ENCODE measurements at places on chromosomes 12 and 14.

DNA sequence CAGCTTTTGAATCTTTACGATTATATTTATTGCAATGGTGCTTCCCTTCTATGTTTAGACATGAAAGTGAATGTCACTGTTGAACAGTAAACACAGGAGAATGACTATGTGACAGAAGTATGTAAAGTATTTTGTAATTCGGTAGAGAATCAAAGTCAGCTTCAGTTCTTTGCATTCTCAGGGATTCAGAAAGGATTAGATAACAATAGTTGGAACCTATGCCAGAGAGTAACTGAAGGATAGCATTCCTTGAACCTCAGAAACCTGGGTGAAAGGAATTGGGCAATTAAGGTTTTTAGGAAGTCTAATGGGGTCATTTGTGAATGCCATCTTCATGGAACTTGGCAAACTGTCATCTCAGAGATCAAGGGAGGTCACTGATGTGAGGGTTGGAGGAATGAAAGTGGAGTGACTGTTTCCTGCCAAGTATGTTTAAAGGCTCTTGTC, 305.3 kb upstream of the DDHD1 start:
- DNase-seq = peak; percentile 35

DNA sequence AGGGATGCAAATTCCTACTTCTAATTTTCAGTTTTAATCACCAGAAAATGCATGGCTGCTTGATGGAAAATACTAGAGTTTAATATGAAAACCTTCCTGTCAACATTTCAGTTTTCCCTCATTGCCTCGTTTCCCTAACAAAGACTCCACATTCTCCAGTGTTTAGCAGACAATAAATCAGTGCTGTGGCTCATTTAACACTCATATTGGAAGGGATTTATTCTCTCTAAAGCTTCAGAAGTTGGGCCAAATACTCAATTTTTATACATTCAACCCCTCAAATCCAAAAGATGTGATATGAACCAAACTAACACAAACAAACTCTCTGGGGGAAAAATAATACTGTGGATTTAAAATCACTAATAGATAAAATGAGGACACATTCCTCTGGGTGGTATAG, 482.5 kb downstream of the FLRT2 start:
- DNase-seq = no peak

GRCh38 chr12:11170810-11171144, 217 bp upstream of the SMIM10L1 start:
- no peak for DNase-seq

DNA sequence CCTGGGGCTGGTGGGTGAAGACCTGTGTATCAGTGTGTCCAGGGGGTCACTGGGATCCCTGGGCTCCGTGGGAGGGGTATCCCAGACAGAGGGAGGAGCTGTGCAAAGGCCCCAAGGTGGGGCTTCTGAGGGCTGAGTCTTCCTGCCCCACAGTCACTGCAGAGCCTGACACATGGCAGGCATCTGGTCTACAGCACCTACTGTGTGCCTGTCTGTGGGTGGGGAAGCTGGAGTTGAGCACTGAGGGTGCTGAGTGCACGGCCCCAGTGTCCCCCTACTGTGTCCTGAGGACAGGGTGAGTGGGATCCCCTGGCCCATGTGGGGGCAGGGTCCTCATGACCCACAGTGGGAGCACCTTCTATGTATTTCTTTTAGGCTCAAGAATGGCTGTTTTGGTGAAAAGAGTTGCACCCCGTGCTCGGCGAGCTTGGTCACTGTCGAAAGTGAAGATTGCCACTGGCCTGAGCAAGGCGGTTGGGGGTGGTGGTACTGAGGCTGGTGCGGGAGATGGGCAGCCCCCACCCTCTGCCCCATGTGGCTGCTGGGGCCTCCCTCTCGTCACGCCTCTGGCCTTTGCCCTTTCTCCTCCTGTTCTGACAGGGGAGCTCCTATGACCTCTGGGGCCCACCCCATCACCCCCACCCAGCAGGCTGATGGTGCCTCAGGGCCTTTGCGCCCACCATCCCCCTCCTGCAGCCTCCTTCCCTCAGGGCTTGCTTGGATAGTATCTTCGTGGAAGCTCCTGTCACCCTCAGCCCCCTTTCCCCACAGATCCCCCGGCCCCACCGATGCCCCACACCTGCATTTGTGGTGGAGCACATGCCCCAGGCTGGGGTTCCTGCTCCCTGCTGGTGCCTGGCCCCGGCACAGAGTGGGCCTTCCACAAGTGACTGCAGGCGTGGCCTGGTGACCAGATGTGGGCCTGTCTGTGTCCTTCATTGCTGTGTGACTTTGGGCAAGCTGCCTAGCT, 55.8 kb downstream of the BEGAIN start:
- DNase-seq = no peak

- DNase-seq = no peak
These were observed 13.8 kb upstream of the DDX47 start for GRCh38 chr12:12799163-12799920.

- DNase-seq = peak; percentile 91
These were observed at the start of gene ESPL1 for GRCh38 chr12:53267999-53268629. Gene ESPL1 (plus strand): TSS chr12:53268299. CDS start chr12:53268767, 468 bp downstream.

- no peak for DNase-seq
These were observed 21.3 kb downstream of the POU6F1 start for GRCh38 chr12:51196547-51196946.

- no peak for DNase-seq
These were observed 30.4 kb downstream of the CCDC92 start for GRCh38 chr12:123942238-123942653.

DNA sequence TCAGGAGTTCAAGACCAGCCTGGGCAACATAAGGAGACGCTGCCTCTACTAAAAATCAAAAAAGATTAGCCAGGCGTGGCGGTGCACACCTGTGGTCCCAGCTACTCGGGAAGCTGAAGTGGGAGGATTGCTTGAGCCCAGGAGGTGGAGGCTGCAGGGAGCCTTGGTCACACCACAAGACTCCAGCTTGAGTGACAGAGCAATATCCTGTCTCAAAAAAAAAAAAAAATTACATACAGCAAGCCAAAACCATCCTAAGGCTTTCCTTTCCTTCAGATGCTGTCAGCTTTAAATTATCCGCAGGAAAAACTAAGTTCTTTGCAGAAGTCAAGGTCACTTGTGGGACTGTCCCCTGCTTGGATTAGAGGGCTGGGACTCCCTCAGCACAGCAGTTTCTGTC, 1.3 kb downstream of the CS start:
- DNase-seq = no peak

DNA sequence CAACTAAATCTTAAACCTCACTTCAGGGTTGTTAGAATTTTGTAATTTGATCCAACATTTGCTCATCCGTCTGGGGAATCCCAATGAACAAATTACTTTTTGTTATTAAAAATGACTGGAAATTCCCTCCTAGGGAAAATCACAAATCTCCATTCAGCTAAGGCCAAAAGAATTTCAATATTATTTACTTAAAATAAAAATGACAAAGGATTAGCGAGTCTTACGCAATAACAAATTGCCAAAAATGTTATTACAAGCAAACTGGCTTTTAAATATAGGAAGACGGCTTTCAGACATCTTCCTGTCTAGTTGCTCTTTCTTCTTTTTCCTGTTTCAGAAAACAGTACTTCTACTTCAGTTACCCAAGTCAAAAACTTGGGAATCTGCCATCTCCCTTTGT, 92.4 kb upstream of the TSPAN8 start:
- DNase-seq = no peak

- peak; percentile 83 for DNase-seq
These were observed 309.3 kb downstream of the ITPR2 start for GRCh38 chr12:26523708-26524150.

DNA sequence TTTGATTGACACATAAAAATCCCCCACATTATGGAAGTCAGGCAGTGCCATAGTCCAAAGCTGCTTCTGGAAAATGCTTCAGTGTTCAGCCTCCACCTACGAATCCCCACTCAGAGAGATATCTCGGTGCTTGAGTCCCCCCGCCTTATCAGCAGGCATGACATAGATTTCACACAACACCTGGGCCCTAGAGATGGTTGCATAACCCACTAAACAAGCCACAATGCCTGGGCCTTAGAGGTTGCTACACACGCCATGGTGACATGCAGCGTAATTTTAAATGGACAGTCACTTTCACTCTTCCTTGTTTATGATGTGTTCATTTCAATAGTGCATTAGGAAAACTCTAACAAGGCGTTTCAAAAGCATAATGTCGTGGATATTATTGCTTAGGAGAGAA, 38.0 kb downstream of the CCDC60 start:
- no peak for DNase-seq

- no peak for DNase-seq
These were observed 209.5 kb upstream of the DIO3 start for GRCh38 chr14:101351769-101352168.

GRCh38 chr12:67697967-67698366, 49.4 kb downstream of the DYRK2 start:
- DNase-seq = no peak

- DNase-seq = peak; percentile 66
These were observed 3.3 kb downstream of the BHLHE41 start for GRCh38 chr12:26121323-26122060.

GRCh38 chr12:95096852-95097251, 23.4 kb upstream of the NR2C1 start:
- DNase-seq = peak; percentile 24

DNA sequence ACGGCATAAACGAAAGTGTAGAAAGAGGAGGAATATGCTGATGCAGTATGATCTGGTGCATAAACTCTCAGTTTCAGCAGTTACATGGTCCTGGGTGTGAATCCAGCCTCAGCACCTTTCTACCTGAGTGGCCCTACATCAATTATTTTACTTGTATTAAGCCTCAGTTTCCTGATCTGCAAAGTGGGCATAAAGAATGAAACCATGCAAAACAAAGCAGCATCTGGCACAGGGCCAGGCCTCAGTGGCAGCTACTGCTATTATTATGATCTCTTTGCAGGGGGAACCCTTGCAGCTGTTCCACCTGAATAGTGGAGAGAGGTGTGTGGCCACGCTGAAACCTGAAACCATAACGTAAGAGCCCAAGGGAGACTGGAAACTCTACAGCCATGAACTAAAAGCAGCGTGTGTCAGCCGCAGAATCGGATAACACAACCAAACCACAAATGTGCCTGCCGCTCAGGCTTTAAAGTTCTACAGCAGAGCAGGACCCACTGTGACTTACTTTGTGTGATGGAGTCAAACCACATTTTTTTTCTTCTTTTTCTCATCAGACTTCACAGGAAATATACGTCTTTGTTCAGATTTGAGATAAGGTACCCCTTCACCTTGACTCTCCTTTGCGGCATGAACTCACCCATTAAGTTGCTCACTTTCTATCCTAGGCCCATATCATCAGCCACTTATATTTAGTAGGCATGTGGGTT, 29.2 kb upstream of the FOS start:
- no peak for DNase-seq

DNA sequence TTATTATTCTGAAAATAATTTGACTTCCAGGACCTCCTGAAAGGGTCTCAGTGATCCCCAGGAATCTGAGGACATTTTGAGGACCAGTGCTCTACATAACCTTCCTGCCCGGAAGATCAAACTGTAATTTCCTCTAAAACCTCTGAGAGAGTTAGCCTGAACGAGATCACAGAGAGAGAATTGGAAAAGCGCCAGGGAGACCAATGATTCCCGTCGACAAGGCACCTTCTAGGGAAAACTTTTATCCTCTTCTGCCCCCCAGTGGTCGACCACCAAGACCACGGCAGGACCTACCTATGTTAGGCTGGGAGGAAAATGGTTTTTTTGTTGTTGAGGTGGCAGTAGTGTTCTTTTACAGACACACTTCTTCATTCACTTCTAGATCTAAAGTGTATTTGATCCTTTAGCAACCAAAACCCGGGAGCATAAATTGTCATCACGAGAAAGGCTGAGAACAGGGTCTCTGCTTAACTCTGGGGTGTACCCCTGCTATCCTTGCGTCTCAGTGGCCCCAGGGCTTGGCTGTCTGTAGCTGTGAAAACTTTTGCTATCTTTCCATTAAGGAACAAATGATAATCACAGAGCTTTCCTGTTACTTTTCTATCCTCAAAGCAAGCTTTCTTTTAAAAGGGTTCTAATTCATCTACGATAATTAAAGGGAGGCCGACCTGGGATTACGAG, 62.9 kb upstream of the NID2 start:
- DNase-seq = peak; percentile 96

- peak; percentile 4 for DNase-seq
These were observed 74.9 kb downstream of the NEDD1 start for GRCh38 chr12:96981911-96982310.

DNA sequence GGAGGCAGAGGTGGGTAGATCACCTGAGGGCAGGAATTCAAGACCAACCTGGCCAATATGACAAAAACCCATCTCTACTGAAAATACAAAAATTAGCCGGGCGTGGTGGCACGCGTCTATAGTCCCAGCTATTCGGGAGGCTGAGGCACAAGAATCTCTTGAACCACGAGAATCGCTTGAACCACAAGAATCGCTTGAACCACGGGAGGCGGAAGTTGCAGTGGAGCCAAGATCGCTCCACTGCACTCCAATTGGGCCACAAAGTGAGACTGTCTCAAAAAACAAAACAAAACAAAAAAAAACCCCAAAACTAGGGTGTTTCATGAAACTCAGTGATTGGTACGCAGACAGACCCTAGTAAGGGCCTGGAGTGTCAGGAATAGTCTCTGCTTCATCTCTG, 6.4 kb upstream of the ARF6 start:
- no peak for DNase-seq

DNA sequence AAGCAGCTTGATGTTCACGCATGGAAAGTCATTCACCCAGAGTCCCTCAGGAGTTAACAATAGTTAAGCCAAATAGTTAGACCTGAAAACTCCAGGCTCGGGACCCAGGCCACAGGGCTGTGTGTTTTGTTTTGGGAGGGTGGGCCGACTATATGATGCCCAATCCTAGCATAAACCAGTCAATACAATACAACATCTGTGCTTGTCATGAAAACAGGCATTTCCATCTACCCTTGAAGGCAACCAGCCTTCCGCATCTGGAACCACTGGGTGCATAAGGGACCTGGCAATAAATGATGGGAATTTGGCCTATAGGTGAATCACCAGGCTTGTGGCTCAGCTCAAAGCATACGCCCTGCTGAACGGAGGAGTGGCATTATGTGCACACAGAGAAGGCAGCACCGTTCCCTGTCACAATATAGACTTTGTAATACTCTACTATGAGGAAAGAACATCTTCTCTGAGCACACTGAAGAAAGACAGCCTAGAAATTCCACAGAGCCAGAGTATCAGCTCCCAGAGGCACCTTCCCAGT, 91.0 kb upstream of the FOXN3 start:
- DNase-seq = no peak

- no peak for DNase-seq
These were observed 334.3 kb upstream of the OR4E1 start for GRCh38 chr14:22007784-22008412.

- peak; percentile 99 for DNase-seq
These were observed at the start of gene UBC for GRCh38 chr12:124914392-124915238. Gene UBC (minus strand): TSS chr12:124914650. CDS start chr12:124913771, 879 bp downstream.

GRCh38 chr12:56361487-56362129, 1.0 kb downstream of the APOF start:
- no peak for DNase-seq

DNA sequence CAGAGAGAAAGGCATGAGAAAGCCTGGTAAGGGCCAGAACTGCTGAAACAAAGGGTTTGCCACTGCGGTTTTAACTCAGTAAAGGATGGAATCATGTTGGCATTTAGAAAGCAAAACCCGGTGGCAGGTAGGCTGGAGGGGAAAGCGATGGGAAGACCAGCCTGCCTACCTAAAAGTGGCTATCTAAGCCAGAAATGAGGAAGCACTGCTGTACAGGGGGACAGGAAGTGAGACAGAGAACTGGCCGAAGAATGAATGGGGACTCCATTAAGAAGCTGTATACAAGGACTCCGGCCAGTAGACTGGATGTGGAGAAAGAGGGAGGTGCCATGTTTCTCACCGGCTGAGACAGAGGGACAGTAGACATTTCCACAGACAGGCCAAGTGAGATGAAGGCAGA, 48.2 kb downstream of the PPM1H start:
- no peak for DNase-seq

Data from eye (tissue), 1 donor.